Jurkat, Clone E6-1 (cell line): ENCODE measurements at places on chromosomes 6 and 20.
A peak's percentile ranks its signal among the peaks of the same experiment; 100 is the strongest.

GRCh38 chr6:50141100-50141499, 91.4 kb upstream of the DEFB112 start:
- no peak for DNase-seq

DNA sequence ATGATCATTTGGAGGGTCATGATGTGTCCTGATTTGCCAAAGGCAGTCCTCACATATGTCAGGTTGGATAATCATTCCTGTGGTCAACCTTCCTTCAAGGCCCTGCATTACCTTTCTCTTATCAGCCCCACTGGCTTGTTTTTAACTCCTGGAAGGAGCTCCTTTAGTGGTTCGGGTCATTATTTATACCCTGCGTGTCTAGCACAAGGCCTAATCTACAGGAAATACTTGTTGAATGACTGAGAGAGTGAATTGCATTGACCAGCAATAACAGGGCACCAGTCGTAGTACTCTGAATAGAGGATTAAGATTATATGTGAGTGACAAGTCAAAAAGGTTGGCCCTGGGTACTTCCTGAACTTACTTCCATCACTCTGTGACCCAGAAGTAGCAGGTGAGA, 4.5 kb downstream of the HIVEP2 start:
- DNase-seq = no peak

DNA sequence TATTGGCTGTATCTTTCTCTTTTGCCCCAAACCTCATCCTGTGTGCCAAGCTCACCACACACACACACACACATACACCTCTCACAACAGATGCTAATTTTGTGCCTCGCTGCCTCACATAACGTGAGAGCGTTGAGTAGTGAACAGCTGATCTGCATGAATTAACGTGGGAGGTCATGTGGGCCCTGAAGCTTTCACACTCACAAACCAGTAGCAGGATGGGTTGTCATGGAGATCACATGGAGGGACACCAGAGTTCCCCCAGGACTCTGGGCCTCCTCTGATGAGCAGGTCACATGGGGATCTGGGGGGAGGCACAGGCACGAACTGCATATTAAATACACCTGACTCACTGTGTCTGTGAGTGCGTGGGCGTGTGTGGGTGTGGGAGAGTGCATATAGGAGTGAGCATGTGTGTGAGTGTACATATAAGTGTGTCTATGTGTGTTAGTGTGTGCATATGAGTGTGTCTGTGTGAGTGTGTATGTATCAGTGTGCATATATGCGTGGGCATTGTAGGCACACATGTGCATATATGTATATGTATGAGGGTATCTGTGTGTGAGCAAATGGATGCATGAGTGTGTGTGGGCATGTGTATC, 62.7 kb upstream of the SULF2 start:
- DNase-seq = no peak

DNA sequence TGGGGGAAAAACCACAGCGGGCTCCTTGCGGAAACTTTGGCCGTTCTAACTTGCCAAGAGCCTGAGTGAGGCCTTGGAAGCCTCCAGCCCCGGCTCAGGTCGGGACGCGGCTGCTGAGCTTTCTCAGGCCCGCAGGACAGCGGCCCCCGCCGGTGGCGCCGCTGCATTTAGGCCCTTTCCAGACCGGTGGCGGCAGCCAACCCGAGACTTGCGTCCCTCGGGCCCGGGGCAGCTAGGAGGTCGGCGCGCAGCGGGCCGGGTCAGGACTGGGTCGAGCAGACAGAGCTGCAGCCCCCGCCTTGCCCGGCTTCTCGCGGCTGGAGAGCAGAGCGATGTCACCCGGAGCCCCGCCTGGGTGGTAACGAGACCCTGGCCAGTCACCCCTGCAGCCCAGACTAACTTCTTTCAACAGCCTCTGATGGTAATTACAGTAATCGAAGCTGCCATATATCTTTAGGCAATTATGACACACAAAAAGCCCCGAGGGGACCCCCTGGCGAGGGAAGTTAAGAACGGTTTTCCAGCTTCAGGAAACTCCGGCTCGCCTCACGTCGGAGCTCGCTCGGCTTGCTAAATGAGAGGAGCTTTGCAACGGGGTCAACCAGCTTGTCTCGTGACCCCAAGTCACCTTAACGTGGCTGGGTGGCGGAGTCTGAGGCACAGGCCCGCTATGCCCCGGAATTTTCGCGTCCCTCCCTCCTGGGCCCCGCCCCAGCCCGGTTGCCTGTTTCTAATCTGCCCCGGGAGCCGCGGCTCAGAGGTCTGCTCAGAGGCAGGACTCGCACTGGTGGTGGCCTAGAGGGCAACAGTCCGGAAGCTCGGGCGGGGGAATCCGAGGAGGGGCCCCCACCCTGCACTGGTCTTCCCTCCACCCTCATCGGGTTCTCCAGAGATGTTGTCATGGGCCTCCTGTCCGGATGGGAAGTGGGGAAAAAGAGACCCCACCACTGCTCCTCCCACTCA, 3.0 kb downstream of the NR2E1 start:
- no peak for DNase-seq

- DNase-seq = no peak
Observed at GRCh38 chr6:21529431-21529830, 64.1 kb upstream of the SOX4 start.

- no peak for DNase-seq
Observed at GRCh38 chr6:143505111-143505510, 6.4 kb downstream of the FUCA2 start.

- peak; percentile 93 for DNase-seq
Observed at GRCh38 chr6:53887316-53887715, 92.5 kb downstream of the LRRC1 start.

DNA sequence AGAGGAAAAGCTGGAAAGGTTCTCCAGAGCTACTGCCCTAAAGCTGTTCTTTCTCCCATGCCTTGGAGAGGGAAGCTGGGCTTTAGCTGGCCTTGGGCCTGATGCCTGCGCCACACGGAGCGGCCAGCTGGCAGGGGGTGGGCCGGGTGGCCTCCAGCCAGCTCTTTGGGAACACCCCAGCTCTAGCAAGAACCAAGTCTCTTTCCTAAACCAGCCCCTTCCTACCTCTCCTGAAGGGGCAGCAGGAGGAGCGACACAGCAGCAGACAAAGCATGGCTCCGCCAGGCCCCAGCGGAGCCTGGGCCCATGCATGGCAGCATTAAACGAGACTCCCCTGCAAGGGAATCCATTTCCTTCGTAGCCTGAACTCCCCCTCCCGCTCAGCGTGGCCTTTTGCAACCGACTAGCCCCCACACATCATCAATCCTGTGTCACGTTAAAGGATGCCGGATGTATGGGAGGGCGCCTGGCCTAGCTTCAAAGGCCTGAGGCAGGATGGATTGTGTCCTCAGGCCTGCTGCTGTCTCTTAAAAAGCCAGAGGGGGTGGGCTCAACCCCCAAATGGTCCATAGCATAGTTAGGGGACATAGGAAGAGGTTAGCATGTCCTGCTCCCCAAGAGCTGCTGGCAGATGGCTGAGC, 14.0 kb downstream of the MRPS18A start:
- no peak for DNase-seq

- no peak for DNase-seq
Observed at GRCh38 chr20:9977629-9978028, 57.2 kb upstream of the ANKEF1 start.

DNA sequence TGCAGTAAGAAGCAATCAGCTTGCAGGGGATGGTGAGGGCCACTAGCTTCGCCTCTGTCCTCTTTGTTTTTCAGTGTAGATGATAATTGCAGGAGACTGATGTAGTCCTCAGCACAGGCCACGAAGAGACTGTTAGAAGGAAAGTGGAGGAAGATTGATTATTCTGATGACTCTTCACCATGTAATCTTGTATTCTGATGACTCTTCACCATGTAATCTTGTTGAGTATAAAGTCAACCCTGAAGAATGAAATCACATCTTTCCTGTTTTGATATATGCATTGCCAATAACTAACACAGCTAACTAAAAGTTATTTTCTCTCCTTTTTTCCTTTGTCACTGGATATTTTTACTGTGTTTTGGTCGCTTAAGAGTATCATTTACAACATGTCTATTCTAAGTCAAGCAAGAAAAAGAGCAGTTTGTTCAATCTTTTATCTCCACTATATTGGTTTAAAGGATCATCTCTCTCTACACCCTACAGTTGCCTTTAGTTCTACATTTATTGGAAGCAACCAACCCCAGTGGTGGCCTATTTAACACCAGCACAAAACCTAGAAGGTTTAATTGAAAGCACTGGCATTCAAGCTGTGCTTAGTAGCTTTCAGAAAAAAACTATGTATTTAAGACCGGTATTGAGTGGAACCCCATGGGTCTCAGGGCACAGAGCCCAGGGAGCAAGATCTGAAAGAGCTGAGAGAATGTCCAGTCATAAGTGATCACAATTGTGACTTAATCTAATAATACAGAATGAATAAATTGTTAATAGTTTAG, 107.2 kb upstream of the BTBD3 start:
- DNase-seq = no peak

DNA sequence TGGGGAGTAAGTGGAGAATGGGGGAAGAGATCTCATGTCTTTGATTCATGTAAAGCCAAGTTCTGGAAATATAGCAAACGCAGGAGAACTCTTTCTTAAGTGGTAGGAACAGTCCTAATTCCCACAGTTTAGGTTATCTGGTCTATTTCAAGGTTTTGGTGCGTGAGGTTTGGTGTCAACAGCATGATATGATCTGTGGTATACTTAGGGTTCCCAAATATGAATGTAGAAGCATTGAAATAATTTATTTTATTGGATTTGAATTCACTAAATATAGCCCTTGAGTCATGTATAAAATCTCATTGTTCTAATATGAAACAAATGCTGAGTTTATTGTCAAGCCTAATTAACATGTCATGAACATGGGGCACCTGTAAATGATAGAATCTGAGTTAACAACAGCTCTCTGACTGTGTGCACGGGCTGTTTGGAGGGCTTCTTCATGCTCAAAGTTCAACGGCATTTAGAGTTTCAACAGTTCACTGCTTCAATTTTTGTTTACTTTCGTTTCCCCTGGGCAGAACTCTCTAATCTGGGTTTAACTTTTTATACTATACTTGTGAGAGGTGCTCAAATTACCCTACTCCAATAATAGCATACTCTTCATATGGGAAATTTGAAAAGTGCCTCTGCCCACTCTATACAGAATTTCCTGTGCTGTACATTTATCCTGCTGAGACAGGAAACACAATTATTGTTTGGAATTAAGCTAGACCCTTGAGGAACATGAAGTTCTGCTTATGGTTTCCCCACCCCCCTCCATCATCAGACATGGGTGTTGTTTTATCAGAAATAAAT, 236.3 kb upstream of the ZNF217 start:
- DNase-seq = no peak

DNA sequence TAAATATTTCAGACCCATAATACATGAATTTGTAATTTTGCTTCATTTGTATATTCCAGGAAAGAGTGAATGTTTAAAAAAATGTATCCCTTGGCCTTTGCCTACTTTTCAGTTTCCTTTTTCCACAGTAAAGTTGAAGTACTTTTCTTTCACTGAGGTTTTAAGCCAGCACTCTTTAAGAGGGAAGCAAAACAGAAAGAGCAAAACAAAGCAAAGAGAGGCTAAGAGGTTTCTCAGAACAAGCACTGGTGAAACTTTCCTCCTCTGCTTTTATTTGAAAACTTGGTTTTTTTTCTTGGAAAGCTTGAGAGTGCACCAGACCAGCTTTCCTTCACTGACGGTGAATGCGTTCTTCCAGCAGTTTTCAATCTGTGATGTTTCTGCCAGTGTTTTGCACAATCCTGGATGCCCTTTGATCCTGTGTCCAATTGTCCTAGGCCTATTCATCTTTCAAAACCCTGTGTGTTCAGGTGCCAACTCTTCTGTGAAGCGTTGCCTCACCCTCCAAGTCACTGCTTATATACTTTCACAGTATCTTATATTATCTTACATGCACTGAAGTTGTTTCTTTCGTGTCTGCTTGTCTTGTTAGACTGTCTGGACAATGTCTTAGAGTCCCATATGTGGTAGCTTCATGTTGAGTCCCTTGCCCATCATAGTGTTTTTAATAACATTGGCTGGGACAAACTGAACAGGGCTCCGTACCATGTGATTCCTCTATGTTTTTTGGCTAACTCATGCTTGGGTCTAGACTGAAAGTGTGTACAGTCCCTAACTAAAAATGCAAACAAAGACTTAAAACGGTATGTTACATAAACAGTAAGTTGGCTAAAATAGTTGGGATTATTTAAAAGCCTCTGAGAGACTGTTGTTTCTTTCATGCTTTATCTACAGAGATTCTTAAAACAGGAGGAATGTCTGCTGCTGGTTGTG, 1.9 kb downstream of the RNF217 start:
- no peak for DNase-seq

GRCh38 chr6:114564302-114564933, 221.6 kb upstream of the HS3ST5 start:
- no peak for DNase-seq

DNA sequence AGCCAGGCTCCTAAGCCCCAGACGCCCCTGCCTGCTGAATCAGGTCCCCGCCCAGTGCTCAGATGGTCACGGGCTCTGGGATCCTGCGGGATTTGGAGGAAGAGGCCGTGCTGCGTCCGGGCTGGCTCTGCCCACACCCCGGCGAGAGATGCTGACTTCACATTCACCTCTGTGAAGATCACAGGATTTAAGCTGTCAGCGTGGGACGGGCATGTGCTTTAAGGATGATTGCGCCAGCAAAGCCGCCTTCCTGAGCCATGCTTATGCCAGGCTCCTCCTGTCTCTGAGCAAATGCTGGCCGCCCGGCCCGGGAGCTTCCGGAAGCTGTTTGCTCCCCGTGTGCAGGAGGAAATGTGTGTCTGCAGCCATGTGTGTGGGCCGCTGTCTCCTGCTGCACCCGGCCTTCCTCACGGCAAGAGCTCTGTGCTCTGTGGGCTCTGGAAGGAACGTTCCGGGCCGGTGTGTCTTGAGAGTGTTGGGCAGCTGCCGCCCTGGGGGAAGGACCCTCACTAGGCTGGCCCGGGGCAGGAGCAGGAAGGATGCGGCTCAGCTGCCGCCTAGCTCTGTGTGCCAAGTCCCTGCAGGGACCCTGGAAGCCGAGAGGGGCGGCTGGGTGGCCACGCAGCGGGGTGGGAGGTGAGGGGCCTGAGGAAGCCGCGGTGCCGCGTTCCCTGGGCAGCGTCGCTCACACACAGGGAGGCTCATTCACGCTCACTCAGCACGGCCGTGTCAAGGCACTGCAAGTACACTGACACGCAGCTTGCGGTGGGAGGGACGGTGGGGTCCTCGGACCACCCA, 19.0 kb upstream of the BHLHE23 start:
- DNase-seq = no peak

- DNase-seq = peak; percentile 97
Observed at GRCh38 chr6:26234421-26235301, 130.3 kb upstream of the BTN3A2 start.

- no peak for DNase-seq
Observed at GRCh38 chr20:22338140-22338708, 246.1 kb downstream of the FOXA2 start.

- DNase-seq = no peak
Observed at GRCh38 chr6:149212892-149213801, 104.4 kb upstream of the TAB2 start.

DNA sequence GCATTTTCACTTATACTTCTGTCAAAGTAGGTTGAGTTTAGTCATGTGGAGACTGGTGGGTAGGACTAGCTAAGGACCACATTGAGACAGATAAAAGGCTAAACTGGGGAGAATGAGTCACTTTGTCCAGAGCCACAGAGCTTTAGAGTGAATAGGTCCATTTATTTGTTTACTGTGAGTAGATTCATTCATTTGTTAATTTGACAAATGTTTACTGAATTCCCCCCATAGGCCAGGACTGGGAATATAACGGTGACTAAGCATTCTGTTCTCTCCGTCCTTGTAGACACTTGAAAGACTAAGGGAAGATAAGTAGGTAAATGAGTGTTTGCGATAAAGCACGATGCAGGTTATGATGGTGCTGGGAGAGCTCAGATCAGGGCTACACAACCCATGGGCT, 699.7 kb upstream of the ID4 start:
- DNase-seq = no peak
